ENCODE measurements at places on chromosomes 4 and X.

GRCh38 chrX:747176-747575 is 116.6 kb downstream of the SHOX start:
- peak; percentile 25 for DNase-seq

- no peak for DNase-seq
Measured at GRCh38 chr4:148077581-148077980, 345.7 kb downstream of the ARHGAP10 start.

DNA sequence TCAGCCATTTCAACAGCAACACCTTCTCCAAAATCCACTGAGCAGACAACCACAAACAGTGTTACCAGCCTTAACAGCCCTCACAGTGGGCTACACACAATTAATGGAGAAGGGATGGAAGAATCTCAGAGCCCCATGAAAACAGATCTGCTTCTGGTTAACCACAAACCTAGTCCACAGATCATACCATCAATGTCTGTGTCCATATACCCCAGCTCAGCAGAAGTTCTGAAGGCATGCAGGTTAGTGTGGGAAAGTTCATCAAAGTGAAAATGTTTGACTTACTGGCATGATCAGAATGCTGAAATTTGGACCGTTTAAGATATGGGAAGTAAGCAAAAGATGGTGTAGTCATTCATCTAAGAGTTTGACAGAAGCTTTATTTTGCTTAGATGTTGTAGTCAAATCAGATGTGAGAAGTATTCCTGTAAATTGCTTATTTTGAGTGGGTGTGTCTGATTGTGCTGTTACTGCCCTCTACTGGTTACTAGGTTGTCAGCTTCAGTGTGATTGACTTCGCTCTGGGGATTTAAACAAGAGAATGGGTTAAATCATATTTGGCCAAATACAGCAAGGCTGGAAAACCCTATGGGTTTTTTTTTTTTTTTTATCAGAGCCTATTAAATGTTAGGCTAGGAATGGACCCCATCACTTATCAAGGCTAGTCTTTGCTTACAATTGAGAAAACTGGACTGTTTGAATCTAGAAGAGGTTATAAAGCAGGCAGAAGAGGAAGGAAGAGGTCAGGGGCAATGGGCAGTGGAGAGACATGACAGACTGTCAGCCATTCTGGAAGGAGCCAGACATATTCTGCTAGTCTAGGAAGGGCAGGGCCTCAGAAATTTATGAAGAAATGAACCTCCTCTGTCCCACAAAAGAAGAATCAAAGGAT is 130.3 kb downstream of the DIPK2B start:
- DNase-seq = no peak

DNA sequence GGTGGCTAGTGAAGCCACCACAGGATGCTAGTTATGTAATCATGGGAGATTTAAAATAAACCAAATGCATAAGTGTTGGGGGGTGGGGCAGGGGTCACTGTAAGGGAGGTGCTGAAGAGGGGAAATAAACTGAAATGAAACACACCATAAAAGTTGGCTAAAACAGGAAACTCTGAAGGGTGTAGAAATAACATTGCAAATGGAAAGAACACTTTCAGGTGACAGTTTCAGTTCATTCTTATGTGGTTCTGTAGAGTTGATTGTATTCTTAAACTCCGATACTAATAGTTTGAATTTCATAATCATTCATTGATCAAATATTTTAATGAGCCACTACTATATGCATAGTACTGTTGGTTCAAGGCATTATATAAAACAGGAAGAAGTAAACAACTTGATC is 80.1 kb downstream of the HDAC8 start:
- DNase-seq = no peak

DNA sequence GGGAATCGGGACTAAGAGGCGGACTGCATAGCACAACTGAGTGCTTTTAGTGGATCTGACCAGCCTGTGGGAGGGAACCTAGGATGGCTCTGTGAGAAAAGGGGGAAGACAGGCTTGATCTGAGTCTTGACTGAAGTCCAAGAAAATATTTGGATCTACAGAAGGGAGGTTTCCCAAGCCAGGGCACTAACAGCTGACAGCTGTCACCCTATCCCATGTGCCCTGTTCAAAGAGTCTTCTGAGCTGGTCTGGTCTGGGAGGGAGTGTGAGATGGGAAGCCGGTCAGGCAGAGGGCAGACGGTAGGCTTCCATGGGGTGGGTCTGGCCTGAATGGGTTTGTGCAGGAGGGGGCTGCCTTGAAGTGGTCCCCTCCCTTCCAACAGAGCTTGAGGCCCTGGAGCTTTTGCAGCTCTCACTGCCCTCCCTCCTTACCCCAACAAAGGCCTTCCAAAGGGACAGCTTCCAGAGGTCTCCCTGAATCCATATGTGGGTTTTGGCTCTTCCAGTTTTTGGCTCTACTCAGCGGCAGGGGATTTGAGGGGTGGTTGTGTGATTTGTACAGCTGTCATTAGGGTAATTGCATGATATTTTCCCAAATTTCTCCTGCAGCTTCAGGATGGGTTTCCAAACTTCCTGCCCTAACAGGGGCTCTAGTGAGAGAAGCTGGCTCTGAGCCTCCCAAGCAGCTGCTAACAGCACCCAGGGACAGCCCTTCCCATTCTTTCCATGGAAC is 643.7 kb downstream of the BCOR start:
- no peak for DNase-seq

DNA sequence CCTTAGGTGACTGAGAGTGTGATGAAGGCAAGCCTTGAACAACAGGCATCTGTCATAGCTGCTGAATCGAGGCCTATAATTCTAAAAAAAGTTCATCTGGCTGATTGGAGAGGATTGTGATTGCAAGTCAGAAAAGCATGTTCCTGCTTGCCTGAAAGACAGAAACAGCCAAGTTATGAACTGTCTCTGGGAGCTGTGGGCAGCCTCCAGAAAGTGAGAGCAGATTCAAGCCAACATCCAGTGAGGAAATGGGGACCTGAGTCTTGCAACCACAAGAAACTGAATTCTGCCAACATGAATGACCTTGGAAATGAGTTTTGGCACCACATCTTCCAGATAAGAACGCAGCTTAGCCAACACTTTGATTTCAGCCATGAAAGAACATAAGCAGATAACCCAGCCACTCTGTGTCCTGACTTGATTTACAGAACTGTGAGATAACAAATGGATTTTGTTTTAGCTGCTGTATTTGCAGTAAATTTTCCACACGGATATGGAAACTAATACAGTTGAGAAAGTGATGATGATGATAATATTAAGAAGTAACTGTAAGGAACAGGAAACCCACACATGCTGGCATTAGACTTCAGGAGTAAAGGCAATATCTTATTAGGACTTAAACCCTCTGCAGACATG is 240.3 kb upstream of the NDST3 start:
- DNase-seq = peak; percentile 48

DNA sequence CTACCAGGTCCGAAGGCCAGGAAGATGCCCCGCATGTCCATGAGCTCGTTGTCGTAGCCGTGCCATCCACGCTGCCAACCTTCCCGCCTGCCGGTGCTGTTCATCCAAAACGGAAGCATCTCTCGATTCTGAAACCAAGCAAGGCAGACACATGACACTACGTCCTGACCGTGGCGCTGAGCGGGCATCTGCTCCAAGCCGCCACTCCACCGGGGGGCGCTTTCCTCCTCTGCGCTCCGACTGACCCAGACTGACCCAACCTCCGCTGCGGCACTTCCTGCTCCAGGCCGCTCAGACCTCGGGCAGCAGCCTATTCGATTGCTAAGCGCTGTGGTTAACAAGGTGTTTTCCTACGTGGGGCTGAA is 120.5 kb downstream of the ENPP6 start:
- peak; percentile 76 for DNase-seq

DNA sequence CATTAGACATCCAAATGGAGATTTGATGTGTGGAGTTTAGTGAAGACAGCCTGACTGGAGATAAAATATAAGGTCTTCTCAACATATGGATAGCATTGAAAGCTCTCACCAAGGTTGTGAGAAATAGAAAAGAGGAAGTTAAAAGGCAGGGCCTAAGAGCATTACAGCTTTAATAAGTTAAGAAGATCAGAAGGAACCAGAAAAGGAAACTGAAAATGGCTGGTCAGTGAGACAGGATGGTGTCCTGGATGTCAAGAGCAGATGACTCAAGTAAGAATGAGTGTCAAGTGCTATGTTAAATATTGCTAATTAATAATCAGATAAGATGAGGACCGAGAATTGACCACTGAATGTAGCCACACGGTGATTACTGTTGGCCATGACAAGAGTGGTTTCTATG is 642.9 kb downstream of the STPG2 start:
- DNase-seq = no peak

DNA sequence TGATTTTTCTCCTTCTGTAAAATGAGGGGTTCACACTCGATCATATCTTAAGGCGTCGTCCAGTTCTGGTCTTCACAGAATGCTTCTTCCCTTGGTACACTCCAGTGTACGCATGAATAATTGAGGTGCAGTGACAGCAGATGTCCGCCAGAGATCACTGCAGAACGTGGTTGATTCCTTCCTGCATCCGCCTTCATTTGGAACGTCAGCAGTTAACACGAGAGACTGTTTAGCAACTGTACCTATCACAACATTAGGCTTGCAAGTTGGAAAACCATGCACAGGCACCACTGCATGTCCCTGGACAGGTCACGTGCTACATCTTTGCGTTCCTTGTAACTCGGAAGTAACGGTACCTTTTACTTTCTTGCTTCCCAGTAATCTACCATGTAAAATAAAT is 66.0 kb upstream of the GEMIN8 start:
- peak; percentile 44 for DNase-seq
